ENCODE measurements at places on chromosomes 2 and 18.

DNA sequence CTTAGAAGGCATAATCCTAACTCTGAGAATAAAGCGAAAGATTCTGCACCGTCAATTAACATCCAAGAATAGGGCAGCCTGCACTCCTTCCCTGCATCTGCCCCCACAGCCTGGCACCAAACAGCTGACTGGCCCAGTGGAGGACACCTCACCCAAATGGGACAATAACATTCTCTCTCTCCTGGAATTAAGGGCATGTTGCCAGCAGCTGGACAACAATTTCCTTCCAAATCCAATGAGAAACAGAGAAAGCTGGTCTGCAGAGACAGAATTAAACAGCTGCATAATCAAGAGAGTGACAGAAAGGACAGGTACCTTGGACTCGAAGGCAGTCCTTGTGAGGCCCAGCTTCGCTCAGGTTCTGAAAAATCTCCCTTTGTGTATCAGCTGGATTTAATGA, 15.0 kb downstream of the COX7A2L start:
- DNase-seq = no peak

- no peak for DNase-seq
Observed at GRCh38 chr2:225735844-225736243, 336.3 kb downstream of the NYAP2 start.

GRCh38 chr18:32360682-32361345, 109.9 kb downstream of the GAREM1 start:
- no peak for DNase-seq

DNA sequence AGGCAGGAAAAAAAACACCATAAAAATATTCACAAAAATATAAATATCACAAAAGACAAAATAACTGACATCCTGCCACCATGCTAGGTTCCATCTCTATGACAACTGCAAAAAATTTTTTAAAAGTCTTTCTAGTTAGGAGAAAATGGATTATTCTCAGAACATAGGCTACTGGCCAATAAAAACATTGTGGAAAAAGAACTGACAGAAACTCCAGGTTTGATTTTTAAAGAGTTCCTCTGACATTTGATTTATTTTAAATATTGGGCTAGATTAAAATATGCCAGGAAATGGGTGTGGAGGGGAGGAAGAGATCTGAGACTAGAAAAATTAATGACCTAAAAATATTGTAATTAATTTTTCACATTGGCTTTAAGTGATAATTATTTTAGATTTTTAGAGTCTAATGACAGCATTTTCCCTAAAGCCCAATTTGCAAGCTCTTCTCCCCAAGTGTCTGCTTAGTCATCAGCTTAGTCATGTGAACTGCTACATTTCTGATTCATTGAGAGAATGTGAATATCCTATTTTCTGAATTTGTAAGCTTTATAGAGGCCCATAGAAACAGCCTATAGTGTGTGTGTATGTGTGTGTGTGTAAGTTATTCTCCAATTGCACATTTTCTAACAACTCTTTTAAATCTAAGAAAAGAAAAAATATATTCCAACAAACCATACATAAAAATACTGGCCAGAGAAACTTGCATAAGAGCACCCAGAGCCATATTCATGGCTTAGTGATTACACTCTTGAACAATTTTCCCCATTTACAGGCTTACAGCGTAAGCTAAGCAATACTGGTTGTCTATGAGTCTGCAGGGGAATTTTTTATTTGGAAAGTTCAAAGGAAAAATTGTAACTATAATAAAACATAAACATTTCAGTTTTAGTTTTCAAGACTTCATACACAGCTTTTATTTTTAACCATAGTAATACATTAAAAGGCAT, 48.4 kb downstream of the TMEFF2 start:
- no peak for DNase-seq

DNA sequence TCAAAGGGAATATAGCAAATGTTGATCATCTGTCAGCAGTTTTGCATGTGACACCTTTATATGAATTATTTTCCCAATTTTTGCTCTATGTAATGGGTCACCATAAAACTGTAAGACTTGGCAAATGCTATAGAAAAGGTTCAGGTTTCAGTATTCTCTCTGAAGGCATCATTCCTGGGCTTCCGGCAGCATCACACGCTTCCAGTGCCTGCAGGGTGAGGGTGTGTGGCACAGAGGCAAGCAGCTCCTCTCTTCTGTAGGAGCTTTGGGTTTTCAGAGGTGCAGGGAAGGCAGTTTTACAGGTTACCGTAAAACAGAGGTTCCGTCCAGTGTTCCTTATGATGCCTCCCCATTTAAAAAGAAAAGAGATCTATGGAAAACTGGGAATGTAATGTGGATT, 18.8 kb downstream of the COA5 start:
- DNase-seq = no peak

DNA sequence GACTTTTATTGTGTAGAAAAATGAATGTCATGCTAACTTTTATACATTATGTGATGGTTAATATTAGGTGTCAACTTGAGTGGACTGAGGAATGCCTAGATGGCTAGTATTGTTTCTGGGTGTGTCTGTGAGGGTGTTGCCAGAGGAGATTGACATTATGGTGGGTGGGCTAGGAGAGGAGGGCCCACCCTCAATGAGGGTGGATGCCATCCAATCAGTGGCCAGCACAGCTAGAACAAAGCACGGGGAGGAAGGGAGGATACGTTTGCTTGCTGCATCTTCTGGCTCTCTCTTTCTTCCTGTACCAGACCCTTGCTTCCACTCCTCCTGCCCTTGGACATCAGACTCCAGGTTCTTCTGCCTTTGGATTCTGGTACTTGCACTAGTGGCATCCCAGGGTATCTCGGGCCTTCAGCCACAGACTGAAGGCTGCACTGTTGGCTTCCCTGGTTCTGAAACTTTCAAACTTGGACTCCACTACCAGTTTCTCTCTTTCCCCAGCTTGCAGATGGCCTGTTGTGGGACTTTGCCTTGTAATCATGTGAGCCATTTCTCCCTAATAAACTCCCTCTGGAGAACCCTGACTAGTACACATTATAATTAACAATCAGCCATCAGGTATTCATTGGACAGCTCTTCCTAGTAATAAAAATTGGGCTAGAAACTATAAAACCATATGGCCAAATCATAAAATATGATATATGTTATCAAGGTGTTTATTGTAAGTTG, 31.7 kb upstream of the ZCCHC2 start:
- no peak for DNase-seq

- no peak for DNase-seq
Observed at GRCh38 chr2:131132729-131133128, 27.6 kb downstream of the PLEKHB2 start.

GRCh38 chr2:216956820-216957493, 97.1 kb upstream of the TNP1 start:
- DNase-seq = no peak

- DNase-seq = no peak
Observed at GRCh38 chr2:179057737-179058136, 7.8 kb upstream of the CCDC141 start.
